ENCODE measurements at places on chromosomes 5 and 9. TPM values are rescaled to one million over a fixed set of nuclear protein-coding genes. Genes with fewer than 3 reads are reported as not detected.

ZSWIM6 gene
- 9.0 TPM for total RNA-seq

FOXD4 gene
- total RNA-seq, result 0.43 TPM

SPATA31A3 gene
- total RNA-seq, result not detected

SHOC1 gene
- total RNA-seq, result under 0.01 TPM

FAM163B gene
- not detected for total RNA-seq

IFNK gene
- total RNA-seq, result not detected

ANXA2R gene
- total RNA-seq, result 3.9 TPM

PTPN3 gene
- under 0.01 TPM for total RNA-seq

CACFD1 gene
- total RNA-seq, result 7.7 TPM

SPATA31D4 gene
- total RNA-seq, result not detected

BRINP1 gene
- total RNA-seq, result under 0.01 TPM

TMEFF1 gene
- total RNA-seq, result 0.43 TPM

PLPP1 gene
- total RNA-seq, result 97.6 TPM

TLE1 gene
- total RNA-seq, result 39.3 TPM

IFNA2 gene
- total RNA-seq, result not detected

FAM221B gene
- not detected for total RNA-seq

SHISAL2B gene
- total RNA-seq, result not detected

CCNO gene
- total RNA-seq, result 0.32 TPM

KIF20A gene
- 60.0 TPM for total RNA-seq

PCDHA4 gene
- total RNA-seq, result 0.32 TPM

ENTPD2 gene
- not detected for total RNA-seq

IL4 gene
- not detected for total RNA-seq

Measured in fibroblast of villous mesenchyme (primary cell).